ENCODE measurements at places on chromosomes 1 and 21.
A peak's percentile ranks its signal among the peaks of the same experiment; 100 is the strongest.

GRCh38 chr1:173190101-173190936, 16.8 kb downstream of the TNFSF4 start:
- DNase-seq, result no peak

GRCh38 chr21:16304174-16305095, 574.7 kb downstream of the USP25 start:
- DNase-seq, result no peak

- DNase-seq, result no peak
Observed at GRCh38 chr1:173545688-173546087, 57.2 kb downstream of the SLC9C2 start.

DNA sequence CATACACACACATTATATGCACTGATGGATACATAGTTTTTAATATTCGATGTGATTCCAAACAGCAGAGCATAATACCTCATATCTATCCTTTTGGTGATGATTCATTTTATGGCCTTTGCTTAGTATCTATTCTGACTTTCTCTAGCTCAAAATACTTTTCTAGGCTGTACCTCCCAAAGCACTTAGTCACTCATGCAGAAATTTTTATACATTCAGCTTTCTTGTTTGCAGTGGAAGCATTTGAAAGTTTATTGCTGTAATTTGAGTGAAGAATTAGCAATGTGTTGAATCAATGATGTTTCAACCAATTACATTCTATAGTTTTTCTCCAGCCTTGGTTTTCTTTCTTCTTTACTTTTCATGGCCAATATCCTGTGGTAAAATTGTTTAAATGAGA, 66.7 kb downstream of the LBR start:
- DNase-seq, result no peak

- no peak for DNase-seq
Observed at GRCh38 chr1:99527545-99527944, 118.4 kb upstream of the PALMD start.

DNA sequence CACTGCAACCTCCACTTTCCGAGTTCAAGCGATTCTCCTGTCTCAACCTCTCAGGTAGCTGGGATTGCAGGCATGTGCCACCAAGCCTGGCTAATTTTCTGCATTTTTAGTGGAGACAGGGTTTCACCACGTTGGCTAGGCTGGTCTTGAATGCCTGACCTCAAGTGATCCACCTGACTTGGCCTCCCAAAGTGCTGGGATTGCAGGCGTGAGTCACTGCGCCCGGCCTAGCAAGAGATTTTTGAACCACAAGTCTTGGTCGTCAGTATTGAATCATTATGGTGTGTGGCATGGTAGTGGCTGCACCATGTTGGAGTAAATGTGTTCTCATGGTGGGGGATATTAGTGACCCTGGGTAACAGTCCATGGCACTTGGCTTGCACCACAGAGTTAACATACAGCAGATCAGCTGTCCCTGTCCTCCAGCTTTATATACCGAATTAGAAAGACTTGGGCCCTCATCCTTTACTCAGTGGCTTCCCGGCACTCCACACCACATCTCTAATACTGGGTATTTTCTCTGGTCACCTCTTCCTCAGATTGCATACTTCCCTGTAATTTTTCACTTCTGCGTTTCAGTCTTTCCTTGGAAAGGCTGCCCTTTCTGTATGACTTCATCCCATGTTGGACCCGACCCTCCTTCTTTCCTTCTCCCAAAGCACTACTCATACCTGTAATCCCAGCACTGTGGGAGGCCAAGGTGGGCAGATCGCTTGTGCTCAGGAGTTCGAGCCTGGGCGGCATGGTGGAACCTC, 25.1 kb downstream of the AK4 start:
- no peak for DNase-seq

GRCh38 chr1:114764689-114765088, 6.9 kb upstream of the CSDE1 start:
- no peak for DNase-seq

DNA sequence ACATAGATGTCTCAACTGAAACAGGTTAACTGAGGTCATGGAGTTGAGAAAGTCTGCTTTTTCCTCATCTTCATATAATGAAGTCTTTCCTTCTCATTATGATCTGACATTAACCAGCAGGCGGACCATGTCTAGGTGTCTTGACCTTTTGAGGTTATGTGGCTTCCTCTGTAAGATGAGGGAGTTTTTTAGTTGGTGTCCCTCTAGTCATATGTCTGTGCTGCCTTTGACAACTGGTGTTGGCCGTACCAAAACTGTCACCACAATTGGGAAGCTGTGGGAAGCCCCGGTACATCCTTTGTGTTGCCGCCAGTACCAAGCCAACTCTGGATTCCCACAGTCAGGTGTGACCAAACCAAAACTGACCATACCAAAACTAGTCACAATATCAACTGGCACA, 105.1 kb downstream of the PBX1 start:
- DNase-seq, result no peak

DNA sequence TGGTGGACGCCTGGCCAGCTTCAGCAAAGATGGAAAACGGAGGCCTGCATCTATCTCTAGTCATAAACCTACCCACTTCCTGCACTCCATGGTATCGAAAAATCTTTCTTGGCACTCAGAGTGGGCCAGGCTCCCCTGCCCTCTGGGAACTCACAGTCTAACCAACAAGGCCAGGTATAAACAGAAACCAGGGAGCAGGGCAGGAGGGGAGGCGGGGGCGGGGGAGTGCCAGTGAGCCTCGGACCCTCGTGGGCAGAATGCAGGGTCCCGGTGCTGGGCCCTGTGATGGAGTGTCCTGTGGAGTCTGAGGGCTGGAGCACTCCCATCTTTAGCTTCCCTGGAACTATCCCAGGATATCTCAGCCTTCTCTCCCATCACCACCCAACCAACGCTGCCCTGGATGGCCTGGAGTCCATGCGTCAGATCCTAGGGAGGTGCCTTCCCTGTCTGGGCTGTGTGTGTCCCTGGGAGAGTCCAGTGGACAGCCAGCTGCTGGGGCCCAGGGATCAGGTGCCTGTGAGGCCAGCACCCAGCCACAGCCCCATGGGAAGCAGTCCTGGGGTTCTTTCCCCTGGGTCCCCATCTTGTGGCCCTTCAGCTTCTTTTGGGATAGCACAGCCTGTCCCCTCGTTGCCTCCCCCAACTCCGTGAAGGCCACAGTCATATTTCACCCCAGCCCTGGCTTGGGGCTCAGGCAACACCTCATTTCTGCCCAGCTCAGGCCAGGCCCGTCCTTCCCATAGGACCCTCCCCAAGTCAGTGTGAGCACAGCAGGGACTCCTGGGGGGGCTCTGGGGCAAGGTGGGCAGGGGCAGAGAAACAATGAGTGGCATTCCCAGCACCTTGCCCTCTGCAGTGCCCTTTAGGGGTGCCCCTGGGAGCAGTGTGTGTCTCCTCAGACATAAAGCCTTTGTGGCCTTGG, 1.1 kb upstream of the EPS8L3 start:
- DNase-seq, result no peak

- peak; percentile 7 for DNase-seq
Observed at GRCh38 chr1:8816831-8817411, 519 bp downstream of the RERE start.

GRCh38 chr1:21926814-21927532, 10.1 kb downstream of the HSPG2 start:
- no peak for DNase-seq

DNA sequence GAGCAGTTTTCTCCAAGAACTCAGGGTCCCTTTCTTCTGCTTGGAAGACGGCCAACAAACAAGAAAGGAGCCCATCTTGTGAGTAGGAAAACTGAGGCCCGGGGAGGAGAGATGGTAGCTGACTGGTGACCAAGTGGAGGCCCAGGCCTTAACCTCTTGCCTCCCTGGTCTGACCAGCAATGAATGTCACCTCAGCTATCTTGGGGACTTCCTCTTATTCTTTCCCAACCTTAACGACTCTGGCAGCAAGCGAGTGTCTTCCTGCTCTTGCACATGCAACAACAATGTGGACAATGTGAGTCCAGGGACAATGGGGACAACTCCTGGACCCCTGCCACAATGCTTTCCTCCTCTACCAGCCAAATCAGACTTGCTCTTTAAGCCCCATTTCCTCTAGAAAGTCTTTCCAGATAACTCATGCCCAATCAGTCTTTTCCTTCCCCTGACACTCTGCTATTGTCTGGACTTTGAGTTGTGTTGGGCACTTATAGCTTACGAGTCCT, 12.6 kb downstream of the HSPG2 start:
- no peak for DNase-seq

GRCh38 chr1:51950701-51951100, 39.8 kb downstream of the RAB3B start:
- no peak for DNase-seq

Data from stimulated activated CD4-positive, alpha-beta T cell treated with anti-CD3 and anti-CD28 coated beads, Interleukin-2, amount 100 ng/mL, for 48 hours (primary cell).